Activated CD8-positive, alpha-beta memory T cell treated with anti-CD3 and anti-CD28 coated beads for 24 hours (primary cell): ENCODE measurements at places on chromosomes 12 and 14.
A peak's percentile ranks its signal among the peaks of the same experiment; 100 is the strongest.

DNA sequence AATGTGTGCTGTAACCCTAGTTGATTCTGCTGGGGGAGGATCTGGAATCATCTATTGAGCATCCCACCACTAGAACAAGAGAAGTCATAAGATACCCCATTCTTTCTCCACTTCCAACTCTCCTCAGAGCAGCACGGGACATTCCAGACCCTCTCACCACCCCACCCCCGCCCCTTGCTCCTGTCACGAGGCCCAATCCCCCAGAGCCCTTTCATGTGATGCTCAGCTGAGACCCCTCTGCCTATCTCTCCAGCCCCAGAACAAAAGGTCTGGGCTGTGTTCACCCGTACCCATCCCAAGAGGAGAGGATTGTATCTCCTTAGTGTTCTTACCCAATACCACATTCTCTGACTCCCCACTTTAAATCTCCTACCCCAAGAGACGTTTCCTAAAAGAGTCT is 602 bp downstream of the PMEL start:
- no peak for DNase-seq

GRCh38 chr14:85437148-85437547 is 92.8 kb upstream of the FLRT2 start:
- DNase-seq: no peak

DNA sequence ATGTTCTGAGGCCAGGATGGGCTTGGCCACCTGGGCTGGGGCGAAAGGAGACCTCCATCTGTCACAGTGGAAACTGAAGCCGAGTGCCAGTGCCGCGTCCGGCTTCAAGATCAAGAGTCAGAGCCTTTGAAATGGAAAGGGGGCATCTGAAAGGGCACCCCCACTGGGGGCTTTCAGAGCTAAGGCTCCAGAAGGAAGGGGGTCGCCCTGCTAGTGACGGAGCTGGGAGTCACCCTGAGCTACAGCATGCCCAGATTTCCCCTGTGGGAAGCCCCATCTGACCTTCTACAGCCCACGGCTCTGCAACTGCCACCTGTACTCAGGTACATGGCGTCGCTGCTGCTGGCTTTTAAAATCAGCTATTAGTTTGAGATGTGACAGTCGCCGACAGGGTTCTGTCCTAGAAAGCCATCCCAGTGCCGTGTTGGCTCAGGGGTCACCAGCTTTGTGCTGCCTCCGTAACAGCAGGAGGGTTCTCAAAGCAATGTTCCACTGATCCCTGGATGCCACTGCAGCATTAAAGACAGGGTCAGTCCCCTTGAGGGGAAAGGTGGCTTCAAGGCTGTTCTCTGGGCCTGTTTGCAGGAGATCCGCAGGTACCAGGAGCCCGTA is 31.5 kb downstream of the CCNK start:
- DNase-seq: peak; percentile 41

GRCh38 chr12:123908884-123909725 is 63.5 kb downstream of the CCDC92 start:
- no peak for DNase-seq

GRCh38 chr12:46160101-46160980 is 108.5 kb downstream of the SLC38A1 start:
- DNase-seq: no peak

- no peak for DNase-seq
Observed at GRCh38 chr14:79721399-79722084, 489.8 kb downstream of the DIO2 start.

GRCh38 chr12:26245175-26245942 is 50.0 kb downstream of the SSPN start:
- no peak for DNase-seq
